CD4-positive, alpha-beta T cell treated with Interleukin-17A for 4 hours (primary cell): ENCODE measurements at places on chromosomes 2 and 18.

DNA sequence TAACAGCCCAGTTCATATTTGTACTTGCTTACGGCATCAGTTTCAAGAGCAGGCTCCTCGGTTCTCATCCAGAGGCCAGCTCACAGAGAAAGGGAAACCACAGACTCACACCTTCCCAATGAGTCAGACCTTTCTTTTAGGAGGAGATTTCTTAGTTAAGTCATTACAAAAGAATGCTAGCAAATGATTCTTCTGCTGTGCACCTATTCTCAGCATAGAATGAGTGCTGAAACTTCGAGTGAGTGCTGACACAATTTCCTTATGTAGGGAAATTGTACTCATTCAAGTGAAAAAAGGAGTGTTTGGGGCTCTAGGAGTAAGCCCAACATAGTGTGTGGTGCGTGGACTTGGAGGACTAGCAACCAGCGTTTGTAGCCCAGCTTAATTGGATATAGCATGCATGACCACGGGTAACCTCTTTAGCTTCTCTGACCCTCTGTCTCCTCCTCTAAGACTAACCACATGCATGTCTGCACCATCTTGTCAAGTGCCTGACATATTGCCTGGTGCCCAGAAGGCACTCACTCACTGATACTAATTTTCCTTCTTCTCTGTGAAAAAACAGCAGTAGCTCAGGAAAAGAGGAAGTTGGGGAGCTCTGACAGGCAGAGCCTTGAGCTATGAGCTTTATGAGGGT, 87.0 kb downstream of the ALPK2 start:
- peak; percentile 59 for DNase-seq

- DNase-seq: peak; percentile 25
These were observed 27.2 kb downstream of the KDM3A start for GRCh38 chr2:86468162-86469033.

- no peak for DNase-seq
These were observed 77.4 kb downstream of the DYSF start for GRCh38 chr2:71530641-71531332.

DNA sequence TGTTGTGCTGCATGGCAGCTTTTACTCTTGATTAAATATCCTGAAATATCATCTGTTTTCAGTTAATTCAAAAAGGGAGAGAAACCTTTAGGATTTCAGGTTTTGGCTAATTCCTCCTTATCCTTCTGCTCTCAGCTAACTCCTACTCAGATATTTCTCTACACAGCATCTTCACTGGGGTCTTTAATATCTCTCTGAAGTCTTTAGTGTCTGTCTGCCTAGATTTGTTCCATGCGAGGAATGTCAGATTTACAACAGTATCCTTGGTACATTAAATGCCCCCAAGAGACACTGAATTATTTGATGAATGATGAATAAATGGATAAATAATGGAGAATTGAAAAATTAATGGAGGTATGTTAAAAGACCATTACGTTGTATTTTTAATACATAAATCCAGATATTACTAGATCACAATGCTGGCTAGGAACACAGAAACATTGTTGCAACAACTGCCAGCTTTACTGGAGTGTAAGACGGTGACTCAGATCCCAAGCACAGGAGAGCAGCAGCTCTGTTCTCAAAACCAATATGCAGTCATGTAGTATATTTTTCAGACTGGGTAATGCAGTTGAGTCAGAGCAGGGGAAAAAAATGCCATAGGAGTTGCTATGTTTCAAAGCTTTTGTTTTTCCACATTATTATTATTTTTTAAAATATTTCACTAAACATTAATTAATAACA, 388.0 kb upstream of the SYT4 start:
- no peak for DNase-seq

DNA sequence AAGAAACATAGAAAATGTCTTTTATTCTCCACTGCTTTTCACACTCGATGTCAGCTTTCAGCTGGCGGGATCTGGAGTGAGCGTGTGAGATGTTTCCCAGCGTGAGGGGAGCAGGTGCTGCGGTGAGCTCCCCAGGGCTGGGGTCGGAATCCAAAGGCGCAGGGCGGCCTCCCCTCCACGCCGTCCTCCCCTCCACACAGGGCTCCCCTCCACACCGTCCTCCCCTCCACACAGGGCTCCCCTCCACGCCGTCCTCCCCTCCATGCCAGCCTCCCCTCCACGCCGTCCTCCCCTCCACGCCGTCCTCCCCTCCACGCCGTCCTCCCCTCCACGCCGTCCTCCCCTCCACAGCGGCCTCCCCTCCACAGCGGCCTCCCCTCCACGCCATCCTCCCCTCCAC, 26.9 kb upstream of the KCNG2 start:
- DNase-seq: no peak

DNA sequence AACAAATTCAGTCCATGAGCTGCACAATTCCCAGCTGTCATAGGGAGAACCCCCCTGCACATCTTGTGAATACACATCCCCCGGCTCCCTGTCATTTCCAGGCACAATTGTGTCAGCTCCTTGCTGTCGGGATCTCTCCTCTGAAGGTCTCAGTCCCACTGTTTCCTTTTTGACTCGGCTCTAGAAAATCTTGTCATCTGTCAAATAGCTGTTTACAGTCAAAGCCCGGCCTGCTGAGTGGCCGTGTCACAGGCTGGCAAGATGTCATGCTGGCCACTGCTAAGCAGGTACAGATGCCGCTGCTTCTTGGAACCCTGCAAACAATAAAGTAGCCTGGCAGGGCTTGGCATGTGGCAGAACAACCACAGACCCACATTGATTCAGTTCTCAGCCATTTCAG, 61.7 kb downstream of the LYPD1 start:
- no peak for DNase-seq
